ENCODE measurements at places on chromosomes 2 and 18.

DNA sequence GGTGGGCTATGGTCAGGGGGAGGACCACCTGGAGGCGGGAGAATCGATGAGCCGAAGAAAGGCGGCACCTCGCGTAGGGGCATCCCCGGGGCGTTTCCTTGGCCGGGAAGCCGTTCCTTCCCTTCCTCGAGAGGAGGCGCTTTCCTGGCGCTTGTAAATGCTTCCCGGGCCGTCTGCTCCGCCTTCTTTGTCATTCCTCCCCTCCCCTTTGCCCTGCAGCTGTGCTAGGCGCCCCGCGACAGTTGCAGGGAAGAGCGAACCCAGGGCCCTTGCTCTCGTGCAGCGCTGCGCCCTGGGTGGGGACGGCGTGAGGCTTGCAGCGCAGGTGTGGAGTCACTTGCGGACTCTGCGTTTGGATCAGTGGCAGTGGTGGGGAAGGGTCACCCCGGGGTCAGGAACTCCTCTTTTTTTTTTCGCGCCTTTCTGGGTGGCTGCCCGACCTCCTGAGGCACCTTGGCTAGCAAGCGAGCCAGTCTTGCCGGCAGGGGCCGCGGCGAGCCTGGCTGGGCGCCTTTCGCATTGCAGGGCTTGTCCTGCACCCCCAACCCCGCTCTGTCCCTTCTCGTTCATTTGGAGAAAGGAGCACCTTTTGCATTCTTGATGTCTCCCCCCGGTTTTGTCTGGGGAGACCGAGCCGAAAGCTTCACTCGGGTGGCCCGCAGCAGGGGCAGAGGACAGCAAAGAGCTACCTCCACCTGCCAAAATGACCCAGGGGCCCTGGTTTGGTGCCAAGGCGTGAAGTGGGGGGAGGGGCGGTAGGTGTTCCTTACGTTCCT, 858 bp downstream of the KCNS3 start:
- H3K36me3 ChIP-seq, result peaks cover 5% of the 10 kb centered on the region
- peak overlapping the region; percentile 99 for H3K4me3 ChIP-seq
- peak overlapping the region; percentile 90 for H3K27ac ChIP-seq
- H3K4me1 ChIP-seq, result peaks cover 36% of the 10 kb centered on the region
- peaks cover 30% of the 10 kb centered on the region for H3K27me3 ChIP-seq
- peak; percentile 96 for DNase-seq

- peak; percentile 64 for DNase-seq
- no peaks in the 10 kb centered on the region for H3K27me3 ChIP-seq
- H3K27ac ChIP-seq, result peak overlapping the region; percentile 77
- H3K4me1 ChIP-seq, result 0 out of 2 replicates have a peak, but pooled peaks cover 5% of the 10 kb centered on the region
- no peak overlapping the region for H3K4me3 ChIP-seq
Observed at GRCh38 chr2:3168230-3168891, 209.3 kb downstream of the EIPR1 start.

DNA sequence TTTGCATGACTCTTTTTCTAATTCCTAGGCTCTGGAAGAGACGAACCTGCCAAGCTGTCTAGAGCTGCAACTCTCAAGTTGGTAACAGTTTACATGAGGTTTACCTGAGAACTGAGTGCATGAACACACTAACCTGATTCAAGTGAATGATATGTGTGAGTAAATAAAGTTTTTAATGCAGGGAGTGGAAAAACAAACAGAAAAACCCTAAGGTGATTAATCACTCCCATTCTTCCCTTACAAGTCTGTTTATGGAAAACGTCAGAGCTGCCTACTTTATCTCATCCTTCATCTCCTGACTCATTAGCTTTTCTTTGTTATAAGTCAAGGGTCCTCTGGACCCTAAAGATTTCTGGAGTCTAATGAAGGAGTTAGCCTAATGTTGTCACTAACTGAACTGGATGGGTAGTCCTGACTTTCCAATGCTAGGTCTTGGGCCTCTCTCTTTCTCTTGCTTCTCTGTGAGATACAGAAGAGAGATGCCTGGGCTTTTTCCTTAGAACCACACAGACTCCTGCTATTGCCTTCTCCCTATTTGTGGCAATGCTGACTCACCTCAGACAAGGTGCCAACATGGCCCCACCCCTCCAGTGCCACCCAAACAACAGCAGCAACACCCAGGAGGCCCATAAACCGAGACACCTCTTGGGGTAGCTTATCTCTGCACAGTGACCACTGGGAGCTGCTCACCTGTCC, 952.4 kb downstream of the EPHA4 start:
- H3K27me3 ChIP-seq, result no peaks in the 10 kb centered on the region
- H3K4me1 ChIP-seq, result no peaks in the 10 kb centered on the region
- DNase-seq, result no peak
- no peak overlapping the region for H3K27ac ChIP-seq
- no peaks in the 10 kb centered on the region for H3K36me3 ChIP-seq
- H3K4me3 ChIP-seq, result no peak overlapping the region

DNA sequence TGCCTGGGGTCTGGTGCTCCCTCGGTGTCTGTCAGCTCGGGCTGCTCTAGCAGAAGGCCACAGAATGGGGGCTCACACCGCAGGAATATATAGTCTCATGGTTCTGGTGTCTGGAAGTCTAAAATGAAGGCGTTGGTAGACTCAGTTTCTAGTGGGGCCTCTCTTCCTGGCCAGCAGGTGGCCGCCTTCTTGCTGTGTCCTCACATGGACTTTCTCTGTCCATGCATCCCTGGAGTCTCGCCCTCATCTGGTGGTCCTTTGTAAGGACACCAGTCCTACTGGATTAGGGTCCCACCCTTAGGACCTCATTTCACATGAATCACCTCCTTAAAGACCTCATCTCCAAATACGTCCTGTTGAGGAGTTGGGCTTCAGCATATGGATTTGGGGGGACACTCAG, 65.7 kb downstream of the RRM2 start:
- peak; percentile 42 for DNase-seq
- H3K36me3 ChIP-seq, result no peaks in the 10 kb centered on the region
- H3K27ac ChIP-seq, result no peak overlapping the region
- H3K4me1 ChIP-seq, result no peaks in the 10 kb centered on the region
- H3K4me3 ChIP-seq, result no peak overlapping the region

DNA sequence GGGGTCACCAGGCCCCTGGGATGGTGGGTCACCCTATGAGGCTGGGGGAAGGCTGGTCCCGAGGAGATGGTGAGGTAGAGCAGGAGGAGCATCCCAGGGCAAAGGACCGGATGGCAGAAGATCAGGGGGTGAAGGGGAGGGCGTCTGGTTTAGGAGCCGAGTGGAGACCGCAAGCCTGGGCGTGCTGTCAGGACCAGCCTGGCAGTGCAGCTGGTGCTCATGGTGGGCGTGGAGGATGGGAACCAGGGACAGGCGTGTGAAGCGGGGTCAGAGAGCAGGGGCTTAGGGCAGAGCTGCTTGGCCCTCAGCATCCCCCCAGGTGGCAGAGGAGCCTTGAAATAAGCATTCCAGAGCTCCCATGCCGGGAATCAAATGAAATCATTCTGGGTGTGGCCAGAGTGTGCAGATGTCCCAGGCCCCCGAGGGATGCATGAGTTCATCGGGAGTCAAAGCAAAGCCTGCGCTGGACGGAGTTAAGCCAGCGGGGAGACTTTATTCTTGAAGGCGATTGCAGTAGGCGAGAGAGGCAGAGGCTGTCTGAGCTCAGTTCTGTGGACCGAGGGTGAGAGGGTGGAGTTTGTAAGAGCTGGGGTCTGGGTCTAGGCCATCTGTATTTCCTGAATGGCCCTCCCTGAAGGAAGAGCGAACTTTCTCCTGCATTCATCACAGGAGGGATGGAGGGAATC, 33.1 kb upstream of the MBP start:
- H3K4me1 ChIP-seq, result peaks cover 25% of the 10 kb centered on the region
- no peak for DNase-seq
- no peaks in the 10 kb centered on the region for H3K27me3 ChIP-seq
- no peaks in the 10 kb centered on the region for H3K36me3 ChIP-seq
- no peak overlapping the region for H3K27ac ChIP-seq

GRCh38 chr2:181426672-181427071, 30.5 kb upstream of the ITGA4 start:
- peaks cover 5% of the 10 kb centered on the region for H3K4me1 ChIP-seq
- no peaks in the 10 kb centered on the region for H3K27me3 ChIP-seq
- no peak overlapping the region for H3K4me3 ChIP-seq
- no peak overlapping the region for H3K27ac ChIP-seq
- no peaks in the 10 kb centered on the region for H3K36me3 ChIP-seq

DNA sequence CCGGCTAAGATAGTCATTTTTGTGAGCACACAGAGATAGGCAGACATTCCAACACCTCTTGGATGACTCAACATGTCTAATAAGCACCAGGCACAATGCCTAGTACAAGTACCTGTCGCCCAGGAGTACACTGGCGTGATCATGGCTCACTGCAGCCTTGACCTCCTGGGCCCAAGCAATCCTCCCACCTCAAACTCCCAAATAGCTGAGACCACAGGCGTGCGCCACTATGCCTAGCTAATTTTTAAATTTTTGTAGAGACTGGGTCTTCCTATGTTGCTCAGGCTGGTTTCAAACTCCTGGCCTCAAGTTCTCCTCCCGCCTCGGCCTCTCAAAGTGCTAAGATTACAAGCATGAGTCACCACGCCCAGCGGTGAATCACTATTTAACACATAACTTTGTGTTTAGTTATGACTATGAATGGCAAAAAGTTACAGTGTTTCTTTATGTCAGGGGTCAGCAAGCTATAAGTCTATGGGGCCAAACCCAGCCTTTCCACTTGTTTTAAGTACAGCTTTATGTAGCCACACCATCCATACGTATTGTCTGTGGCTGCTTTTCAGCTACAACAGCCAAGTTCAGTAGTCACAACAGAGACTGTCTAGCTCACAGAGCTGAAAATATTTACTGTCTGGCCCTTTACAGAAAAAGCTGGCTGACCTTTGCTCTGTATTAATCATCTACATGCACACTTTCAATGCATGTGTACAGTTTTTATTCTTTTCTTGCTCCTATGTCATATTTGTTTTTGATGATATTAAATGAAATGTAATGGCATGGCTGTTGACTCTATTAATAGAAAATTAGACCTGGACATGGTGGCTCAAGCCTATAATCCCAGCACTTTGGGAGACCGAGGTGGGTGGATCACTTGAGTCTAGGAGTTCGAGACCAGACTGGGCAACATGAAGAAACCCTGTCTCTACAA, 18.7 kb downstream of the ORC2 start:
- H3K4me3 ChIP-seq, result no peak overlapping the region
- no peak overlapping the region for H3K27ac ChIP-seq
- H3K27me3 ChIP-seq, result no peaks in the 10 kb centered on the region
- DNase-seq, result no peak
- H3K4me1 ChIP-seq, result no peaks in the 10 kb centered on the region

- no peak overlapping the region for H3K27ac ChIP-seq
- H3K36me3 ChIP-seq, result no peaks in the 10 kb centered on the region
- no peak overlapping the region for H3K4me3 ChIP-seq
- H3K4me1 ChIP-seq, result no peaks in the 10 kb centered on the region
- no peak for DNase-seq
- no peaks in the 10 kb centered on the region for H3K27me3 ChIP-seq
Observed at GRCh38 chr2:217798743-217799562, 203.8 kb downstream of the TNS1 start.

GRCh38 chr2:215607766-215608165, 171.9 kb upstream of the FN1 start:
- no peak for DNase-seq
- peak overlapping the region; percentile 60 for H3K27ac ChIP-seq
- H3K36me3 ChIP-seq, result no peaks in the 10 kb centered on the region

- no peaks in the 10 kb centered on the region for H3K36me3 ChIP-seq
- H3K4me3 ChIP-seq, result no peak overlapping the region
- no peak for DNase-seq
- H3K27me3 ChIP-seq, result no peaks in the 10 kb centered on the region
Observed at GRCh38 chr2:142997231-142997630, 119.8 kb downstream of the KYNU start.

GRCh38 chr18:63157293-63158011, 162.1 kb downstream of the BCL2 start:
- no peaks in the 10 kb centered on the region for H3K27me3 ChIP-seq
- H3K4me1 ChIP-seq, result peaks cover 5% of the 10 kb centered on the region
- H3K4me3 ChIP-seq, result no peak overlapping the region
- H3K36me3 ChIP-seq, result no peaks in the 10 kb centered on the region
- no peak overlapping the region for H3K27ac ChIP-seq

DNA sequence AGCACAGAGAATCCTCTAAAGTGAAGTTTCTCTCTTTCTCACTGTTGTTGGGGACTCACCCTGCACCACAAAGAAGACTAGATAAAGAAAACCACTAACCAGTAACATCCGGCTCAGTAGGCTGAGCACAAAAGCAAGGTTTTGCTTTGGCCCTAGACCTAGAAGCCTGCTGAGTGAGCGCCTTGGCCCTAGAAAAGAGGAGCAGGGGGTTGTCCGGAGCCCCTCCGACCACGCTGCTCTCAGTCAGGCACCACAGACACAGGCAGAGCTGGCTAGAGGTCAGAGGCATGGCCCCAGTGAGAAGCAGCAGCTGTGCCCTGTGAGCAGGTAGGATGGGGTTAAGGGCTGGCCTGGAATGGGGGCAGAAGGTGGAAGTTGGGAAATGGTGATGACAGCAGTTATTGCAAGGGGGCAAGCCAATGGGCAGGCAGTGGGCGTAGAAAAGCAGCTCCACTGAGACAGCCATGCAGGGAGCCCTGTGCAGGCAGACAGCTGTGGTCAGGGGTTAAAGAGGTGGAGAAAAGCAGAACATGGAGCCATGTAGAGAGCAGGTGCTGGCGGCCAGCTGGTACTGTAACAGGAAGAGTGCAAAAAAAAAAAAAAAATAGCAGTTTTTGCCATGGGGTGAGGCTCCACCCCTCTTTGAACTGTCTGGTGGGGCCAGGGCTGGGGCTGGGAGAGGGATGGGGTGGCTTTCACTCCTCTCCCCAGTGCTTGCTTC, 36.9 kb upstream of the SLC14A1 start:
- no peaks in the 10 kb centered on the region for H3K27me3 ChIP-seq
- H3K4me1 ChIP-seq, result peaks cover 10% of the 10 kb centered on the region
- no peak overlapping the region for H3K4me3 ChIP-seq

Data from GM23338 (cell line).